SW480 (cell line): ENCODE measurements at places on chromosomes 16 and 17.
A peak's percentile ranks its signal among the peaks of the same experiment; 100 is the strongest.

DNA sequence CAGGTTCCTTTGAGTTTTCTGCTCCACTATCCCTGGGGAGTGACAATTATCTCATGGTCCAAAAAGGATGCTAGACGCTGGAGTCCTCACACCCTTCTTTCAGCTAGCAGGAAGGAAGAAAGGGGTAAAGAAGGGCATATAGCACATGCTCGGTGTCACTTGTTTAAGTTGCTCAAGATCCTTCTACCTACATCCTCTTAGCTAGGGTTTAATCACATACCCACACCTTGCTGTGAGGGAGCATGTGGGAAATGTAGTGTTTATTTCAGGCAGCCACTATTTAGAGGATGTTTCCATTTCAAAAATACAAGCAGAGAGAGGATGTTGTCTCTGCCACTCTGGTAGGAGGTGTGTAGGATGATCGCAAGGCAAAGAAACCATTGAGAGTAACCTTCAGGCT is 4.5 kb downstream of the PRKCB start:
- no peak for DNase-seq

DNA sequence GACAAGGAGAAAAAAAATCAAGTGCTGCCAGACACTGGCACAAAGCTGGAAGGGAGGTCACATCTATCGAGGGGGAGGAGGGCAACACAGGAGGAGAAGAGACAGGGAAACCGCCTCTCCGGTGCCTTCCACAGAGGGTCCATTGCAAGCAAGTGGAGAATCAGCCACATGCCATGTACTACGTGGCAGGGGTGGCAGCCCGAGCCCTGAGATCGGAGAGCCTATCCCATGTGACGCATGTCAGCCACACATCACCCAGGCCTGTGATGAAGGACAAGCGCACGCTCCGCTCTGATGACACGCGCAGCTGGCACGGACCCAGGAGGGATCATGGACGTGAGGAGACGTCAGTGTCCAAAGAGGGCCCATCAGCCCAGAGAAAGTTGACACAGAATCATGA is 30.1 kb downstream of the ADCY9 start:
- no peak for DNase-seq

DNA sequence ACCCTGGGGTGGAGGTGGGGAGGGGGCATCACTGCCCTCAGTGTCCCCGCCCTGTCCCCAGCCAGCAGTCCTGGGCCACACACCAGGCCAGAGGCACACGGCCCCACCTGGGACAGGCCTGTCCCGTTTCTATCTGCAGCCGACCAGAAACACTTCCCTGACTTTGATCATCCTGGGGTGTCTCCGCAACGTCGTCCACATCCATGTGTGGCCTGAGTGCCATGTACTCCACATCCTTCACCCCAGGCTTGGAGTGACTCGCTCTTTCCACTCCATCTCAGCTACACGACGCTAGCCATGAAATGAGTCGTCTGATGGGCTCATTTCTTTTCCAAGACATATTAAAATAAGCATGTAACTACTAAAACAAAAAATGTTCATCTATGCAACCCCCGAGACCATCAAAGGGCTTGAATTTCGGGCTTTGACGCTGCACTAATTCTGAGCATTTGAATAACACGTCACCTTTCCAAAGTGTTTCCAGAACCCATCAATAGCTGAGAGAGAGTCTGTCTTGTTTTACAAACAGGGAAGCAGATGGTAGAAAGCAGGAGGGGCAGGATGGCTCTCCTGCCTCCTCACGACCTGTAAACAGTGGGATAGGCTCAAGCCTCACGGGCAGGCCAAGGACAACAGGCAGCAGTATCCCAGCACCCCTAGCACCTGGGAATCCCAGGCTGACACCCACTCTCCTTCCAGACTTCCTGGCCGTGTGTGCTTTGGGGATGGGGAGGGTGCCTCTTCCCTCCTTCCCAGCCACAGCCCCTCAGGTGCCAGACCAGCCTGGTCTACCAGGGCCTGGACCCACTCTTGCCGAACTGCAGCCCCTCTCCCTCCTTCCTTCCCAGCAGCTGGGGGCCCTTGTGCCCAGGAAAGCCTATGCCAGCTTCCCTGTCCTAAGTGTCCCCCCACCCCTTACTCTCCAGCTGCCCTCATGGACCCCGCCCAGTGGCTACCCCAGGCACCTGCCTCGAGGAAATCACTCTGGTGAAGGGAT is 20.0 kb upstream of the RASD1 start:
- no peak for DNase-seq

- DNase-seq: no peak
These were observed 6.0 kb downstream of the NAGPA start for GRCh38 chr16:5027575-5028235.

DNA sequence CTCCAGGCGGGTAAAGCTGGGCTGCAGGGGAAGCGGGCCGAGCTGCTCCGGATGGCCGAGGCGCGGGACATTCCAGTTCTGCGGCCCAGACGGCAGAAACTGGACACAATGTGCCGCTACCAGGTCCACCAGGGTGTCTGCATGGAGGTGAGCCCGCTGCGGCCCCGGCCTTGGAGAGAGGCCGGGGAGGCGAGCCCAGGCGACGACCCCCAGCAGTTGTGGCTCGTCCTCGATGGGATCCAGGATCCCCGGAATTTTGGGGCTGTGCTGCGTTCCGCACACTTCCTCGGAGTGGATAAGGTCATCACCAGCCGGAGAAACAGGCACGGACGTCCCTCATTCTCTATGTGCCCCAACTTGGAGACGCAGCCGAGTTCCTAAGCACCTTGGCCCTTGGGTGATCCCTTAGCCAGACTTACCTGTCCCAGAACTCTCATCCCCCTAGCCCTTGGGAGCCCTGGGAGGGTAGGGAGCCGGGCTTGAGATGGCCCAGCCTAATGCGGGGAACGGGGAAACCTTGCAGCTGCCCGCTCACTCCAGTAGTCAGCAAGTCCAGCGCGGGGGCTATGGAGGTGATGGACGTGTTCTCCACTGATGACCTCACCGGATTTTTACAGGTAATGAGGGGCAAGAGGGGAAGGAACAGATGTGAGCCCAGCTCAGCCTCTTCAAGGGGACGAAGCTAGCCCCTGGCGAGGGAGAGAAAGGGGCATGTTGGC is 806 bp downstream of the MRM1 start:
- peak; percentile 33 for DNase-seq
